ENCODE measurements at places on chromosomes 16 and 17.

DNA sequence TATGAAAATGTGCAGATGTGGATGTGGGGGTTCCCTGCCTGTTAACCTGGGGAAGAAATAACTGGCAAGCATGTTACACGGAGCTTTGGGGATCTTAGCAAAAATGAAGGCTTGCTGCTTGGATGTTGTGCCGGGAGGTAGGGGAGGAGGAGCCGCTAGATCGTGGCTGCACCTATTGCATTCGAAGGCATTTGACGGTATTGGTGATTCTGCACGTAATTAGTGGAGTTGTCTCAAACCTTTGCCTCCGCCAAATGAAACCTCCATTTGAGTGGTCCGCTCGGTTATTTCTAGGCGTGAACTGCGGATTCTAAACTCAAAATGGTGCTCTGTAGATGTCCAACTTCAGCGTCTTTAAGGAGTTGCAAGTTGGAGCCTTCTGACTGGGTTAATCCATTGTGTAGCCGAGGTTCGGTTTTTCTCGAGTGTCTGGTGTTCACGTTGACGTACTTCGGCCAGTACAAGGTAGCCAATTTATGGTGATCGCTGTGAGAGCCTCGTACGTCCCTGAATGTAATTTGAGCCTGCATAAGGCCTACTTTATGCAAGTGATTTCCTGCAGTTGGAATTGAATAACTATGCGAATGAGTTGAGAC, 1.5 kb downstream of the TNRC6C start:
- DNase-seq, result no peak

DNA sequence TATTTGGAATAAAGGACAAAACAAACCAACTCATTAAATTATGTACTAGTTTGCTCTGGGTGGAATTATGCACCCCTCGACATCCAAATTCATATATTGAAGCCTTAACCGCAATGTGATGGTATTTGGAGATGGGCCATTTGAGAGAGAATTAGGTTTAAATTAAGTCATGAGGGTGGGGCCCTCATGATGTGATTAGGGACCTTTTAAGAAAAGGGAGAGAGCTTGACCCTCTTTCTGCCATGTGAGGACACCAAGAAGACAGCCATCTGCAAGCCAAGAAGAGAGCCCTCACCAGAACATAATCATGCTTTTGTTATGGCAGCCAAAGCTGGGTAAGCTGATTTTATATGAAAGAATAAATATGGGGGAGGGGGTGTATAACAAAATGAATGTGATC, 2.0 kb downstream of the C16orf87 start:
- no peak for DNase-seq

DNA sequence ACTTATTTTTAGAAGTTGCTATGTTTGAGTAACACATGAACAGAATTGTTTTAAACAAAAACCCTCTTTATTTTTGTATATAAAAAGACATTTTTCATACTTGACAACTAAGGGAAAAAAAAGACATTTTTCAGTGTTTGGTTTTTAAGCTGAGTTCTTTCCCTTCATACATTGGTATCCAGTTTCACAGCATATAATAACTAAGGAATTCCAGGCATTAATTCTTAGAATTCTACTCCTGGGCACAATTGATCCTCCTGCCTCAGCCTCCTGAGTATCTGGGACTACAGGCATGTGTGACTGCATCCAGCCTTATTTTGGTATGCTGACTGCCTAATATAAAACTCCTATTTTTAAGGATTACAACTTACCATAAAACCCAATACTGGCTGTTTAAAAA, 8.4 kb downstream of the FBXO47 start:
- DNase-seq, result no peak

DNA sequence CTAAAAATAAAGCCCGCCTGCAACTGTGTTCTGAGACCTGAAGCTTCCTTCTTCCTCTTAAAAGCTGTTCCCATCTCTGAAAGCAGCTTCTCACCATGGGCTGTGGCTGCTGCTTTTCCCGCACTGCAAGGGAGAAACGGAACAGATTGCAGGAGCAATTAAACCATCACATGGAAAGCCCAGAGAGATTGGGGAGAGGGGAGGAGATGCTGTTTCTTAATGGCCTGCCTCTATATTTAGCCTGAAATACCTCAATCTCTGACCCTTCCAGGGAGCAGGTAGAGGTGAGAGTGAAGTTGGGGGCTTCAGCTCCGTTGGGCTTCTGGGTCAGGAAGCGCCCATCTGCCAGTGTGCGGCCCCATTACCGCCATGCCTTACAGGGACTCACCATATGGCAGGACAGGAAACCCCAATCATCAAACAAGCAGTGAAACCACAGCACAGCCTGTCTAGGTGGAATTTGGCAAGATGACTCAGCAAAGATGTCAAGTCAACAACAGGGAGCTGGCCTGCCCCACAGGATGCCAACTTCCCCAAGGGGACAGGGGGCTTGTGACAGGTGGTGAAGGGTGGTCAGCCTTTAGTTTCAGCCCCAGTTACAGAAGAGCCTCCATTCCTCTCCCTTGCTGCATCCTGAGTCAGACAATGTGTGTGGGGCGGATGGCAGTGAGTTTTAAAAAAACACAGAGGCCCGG, 286.6 kb upstream of the CCL2 start:
- no peak for DNase-seq

- DNase-seq, result no peak
Observed at GRCh38 chr17:34283571-34283970, 2.0 kb upstream of the CCL11 start.

GRCh38 chr17:57536289-57536688, 208.8 kb downstream of the CCDC182 start:
- no peak for DNase-seq

DNA sequence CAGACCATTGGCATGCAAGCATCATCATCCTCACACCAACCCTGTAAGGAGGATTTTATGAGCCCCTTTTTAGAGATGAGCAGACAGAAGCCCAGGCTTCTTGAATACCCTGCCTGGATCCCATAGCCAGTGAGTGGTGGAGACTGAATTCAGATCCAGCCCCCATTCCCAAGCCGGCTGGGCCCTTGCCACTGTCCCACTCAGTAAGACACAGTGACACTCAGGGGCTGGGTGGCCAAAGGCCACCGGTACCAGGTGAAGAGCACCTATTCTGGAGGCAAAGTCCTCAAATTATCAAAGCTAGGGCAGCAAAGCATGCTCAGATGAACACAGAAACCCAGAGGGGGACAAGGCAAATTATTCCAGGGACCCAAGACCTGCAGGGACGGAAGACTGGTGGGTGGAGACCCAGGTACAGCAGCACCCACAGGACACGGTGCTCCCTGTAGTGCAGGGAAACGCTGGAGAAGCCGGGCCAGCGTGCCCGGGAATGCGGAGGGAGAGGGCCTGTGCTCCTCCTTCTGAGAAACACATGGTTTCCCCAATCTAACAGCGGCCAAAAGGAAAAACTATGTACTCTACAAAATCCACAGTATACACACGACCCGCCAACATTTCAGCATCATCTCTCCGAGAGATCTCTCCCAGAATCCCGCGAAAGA, 33.2 kb upstream of the CRHR1 start:
- no peak for DNase-seq

DNA sequence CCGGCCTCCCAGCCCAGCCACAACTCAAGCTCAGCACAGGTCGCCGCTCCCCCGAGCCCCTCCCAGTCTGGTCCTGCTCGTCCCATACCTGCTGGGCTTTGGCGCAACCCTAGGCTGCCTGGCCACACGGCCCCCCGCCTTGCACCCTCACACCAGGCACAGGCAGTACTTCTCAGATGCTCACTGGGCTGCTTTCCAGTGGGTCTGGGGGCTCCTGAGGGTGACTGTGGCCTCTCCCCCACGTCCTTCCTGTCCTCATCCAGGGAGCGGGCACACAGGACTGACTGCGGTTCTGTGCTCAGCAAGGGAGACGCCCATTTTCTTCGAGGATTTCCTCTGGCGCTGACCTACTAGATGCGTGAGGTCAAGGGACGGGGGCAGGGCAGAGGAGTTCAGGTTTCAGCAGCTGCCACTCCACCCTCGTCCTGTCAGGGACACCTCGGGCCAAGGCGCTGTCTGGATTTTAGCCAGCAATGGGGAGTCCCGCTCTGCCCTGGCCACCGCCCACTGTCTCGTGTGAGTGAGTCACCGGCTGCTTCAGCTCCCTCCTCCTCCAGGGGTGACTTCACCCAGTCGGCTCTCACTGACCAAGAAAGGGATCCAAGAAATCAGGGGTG, 115.8 kb downstream of the NPIPB11 start:
- peak; percentile 8 for DNase-seq

DNA sequence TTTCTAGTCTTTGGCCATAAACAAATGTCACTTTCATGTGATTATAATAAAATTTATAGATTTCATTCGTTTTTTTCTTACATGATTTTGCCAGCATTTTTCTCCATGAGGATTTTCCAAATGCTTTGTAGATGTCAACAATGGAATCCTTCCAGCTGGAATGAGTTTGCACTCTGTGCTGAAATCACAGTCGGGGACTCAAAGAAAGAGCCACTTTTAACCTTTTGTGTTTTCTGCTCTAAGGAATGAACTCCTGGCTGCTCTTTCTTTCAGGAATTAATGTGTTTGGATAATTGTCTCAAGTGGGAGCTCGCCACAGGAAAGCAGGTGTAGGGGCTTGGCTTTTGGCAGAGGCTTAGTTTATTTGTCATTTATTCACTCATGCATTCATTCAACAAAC, 372.3 kb upstream of the SALL1 start:
- DNase-seq, result no peak

GRCh38 chr17:17714261-17714866, 33.1 kb downstream of the RAI1 start:
- no peak for DNase-seq

DNA sequence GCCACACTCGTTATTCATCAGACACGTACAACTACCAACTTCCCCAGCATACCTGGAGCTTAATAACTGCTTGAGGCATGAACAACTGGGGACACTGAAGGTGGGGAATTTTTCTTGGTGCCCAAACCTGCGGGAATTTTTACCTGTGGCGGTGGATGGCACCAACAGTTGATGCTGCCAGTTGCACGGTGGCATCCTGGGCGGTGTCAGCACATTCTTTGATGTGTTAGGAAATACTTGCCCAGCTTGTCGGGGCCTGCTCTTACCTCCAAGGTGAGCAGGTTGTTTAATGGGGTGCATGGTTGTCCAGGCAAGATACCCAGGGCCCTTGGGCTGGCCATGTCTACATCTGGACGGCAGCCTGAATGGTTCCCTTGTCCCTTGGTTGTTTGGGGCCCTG, 79.6 kb downstream of the CRISPLD2 start:
- no peak for DNase-seq

DNA sequence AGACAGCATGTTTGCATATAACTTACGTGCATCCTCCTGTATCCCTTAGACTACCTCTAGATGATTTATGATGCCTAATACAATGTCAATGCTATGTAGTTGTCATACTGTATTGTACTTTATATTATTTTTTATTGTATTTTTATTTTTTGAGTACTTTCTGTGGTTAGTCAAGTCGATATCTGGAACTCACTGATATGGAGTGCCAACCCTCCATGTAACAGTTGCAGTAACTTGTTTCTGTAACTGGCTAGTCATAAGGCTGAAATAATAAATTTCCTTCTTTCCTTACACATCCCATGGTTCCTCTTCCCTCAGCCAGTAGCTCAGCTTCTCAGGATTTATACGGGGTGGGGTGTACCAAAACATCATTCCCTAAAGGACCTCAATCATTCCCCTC, 23.5 kb downstream of the MPHOSPH6 start:
- no peak for DNase-seq

GRCh38 chr17:55822028-55822427, 71.2 kb downstream of the PCTP start:
- DNase-seq, result no peak

DNA sequence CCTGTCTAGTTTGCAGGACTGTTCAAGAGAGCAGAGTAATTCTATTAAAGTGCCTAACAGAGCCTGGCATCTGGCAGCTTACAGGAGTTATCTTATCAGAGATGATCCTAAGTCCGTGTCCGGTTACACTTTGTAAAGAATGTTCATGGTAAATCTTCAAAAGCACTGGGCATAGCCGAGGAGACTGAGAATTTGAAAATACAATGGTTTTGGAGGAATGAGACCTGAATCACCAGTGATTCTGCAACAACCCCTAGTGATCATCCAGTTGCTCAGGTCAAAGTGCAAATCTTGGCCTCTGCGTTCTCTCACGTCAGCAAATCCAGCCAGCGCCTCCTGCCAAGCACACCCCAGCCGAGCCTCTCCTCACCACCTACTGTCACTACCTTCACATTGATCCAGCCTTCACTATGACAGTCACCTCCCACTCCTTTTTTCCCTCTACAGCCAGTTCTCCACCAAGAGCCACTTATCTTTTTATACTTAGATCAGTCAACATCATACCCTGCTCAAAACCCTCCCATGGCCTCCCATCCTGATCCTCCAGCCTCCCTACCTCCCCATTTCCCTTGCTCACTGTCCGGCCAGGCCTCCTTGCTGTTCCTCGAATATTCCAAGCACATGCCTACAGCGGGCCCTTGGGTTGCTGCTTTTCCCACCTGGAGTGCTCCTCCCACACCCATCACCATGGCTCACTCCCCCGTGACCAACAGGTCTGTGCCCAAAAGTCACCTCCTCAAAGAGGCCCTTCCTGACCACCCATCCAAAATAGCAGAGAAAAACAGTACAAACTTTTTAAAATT, 57.4 kb upstream of the ERN1 start:
- DNase-seq, result no peak

- no peak for DNase-seq
Observed at GRCh38 chr16:1874854-1875253, 2.9 kb upstream of the MEIOB start.

DNA sequence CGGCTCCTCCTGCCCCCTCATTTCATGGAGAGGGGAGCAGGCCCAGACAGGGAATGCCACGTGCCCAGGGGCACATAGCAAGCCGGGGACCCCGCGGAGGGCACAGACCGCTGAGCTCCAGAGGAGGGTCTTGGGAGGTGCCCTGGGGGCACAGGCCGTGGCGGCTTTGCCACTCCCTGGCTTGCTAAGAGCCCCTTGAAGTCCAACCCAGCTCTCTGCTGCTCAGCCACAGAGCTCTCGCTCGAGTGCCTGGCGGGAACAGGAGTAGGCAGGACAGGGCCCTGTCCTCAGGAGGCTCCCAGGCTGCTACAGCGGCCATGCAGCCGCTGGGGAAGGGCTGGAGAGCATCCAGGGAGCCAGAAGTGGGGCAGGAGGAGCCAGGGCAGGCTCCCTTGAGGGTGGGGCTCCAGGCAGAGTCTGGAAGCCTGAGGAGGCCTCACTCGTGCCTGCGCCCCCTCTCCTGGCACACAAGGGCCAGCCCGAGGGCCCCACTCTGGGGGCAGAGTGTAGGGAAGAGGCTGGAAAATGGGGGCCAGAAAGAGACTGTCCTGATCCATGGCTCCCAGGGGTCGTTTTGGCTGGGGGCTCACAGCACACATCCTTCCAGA, 4.4 kb upstream of the RAB26 start:
- DNase-seq, result no peak

- DNase-seq, result no peak
Observed at GRCh38 chr17:34619687-34620217, 40.4 kb downstream of the TMEM132E start.

Data from stimulated activated CD4-positive, alpha-beta T cell treated with anti-CD3 and anti-CD28 coated beads, Interleukin-1b, Interleukin-23, amount 100 ng/mL, for 1 hour (primary cell).